ENCODE measurements at places on chromosomes 7 and 10. TPM values are rescaled to one million over a fixed set of nuclear protein-coding genes. Genes with fewer than 3 reads are reported as not detected.

TIMM23B gene
- polyA plus RNA-seq = 7.2 TPM

PTN gene
- polyA plus RNA-seq = 3.1 TPM

LRRC17 gene
- 0.12 TPM for polyA plus RNA-seq

RADIL gene
- polyA plus RNA-seq = 0.17 TPM

SPDYE2 gene
- polyA plus RNA-seq = not detected

DCLRE1A gene
- polyA plus RNA-seq = 3.0 TPM

DPYSL4 gene
- polyA plus RNA-seq = 6.6 TPM

COL1A2 gene
- 0.60 TPM for polyA plus RNA-seq

PLEKHS1 gene
- not detected for polyA plus RNA-seq

- no peak for DNase-seq
Observed at GRCh38 chr7:132275416-132276233, 300.6 kb downstream of the PLXNA4 start.

DNA sequence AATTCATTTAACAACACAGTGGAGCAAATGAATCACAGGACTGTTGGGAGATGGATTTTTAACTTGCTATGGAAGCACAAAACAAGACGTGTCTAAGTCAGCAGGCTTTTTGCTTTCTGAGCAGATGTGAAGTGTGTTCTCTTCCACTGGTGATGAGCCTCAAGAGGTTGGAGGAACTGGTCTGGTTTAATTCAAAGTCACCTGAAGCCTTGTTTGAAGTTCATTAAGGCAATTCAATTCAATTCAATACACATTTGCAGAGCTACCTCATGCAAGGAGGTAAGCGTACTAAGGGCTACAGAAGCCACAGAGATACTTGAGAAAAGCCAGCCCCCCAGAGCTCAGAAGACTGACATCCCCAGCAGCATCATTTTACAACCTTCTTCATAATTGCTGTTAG, 68.4 kb upstream of the PALS2 start:
- no peak for DNase-seq

GRCh38 chr7:157228864-157229422, 90.2 kb downstream of the UBE3C start:
- DNase-seq = no peak

GRCh38 chr10:91702620-91703019, 69.7 kb upstream of the PPP1R3C start:
- DNase-seq = no peak

- DNase-seq = no peak
Observed at GRCh38 chr10:16915300-16915699, 98.1 kb upstream of the RSU1 start.

GRCh38 chr10:63788152-63788821, 267.1 kb downstream of the REEP3 start:
- DNase-seq = no peak

DNA sequence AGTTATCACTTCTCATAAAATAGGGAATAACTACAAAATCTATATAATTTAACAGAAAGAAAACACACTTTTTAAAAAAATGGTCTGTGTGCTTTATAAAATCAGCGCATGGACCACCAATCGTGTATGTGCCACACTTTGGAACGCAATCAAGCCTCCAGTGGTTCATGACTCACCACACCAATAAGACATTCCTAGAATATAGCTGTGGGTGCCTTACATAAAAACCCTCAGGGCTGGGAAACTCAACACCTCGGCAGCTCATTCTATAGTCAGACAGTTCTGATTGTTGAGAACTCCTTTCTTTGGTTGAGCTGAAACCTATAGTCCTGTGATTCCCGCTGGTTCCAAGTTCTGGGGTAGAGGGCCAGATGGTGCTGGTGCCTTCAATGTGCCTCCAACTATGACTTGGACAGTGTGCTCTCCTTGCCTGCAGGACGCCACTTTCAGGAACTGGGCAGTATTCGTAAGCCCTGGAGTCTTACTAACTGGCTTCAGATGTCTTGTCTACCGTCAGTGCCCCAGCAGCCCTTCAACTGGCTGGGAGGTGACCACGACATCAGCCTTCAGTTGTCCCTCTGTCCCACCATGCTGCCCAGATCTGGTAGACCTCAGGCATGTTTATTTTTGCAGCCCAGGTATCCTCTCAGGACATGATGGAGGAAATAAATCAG, 135.7 kb upstream of the GDF10 start:
- peak; percentile 81 for DNase-seq

- no peak for DNase-seq
Observed at GRCh38 chr10:121525251-121526134, 72.8 kb downstream of the FGFR2 start.

GRCh38 chr10:47061776-47062175, 150.5 kb downstream of the PTPN20 start:
- no peak for DNase-seq

- DNase-seq = no peak
Observed at GRCh38 chr10:58014436-58014835, 253.3 kb downstream of the IPMK start.

DNA sequence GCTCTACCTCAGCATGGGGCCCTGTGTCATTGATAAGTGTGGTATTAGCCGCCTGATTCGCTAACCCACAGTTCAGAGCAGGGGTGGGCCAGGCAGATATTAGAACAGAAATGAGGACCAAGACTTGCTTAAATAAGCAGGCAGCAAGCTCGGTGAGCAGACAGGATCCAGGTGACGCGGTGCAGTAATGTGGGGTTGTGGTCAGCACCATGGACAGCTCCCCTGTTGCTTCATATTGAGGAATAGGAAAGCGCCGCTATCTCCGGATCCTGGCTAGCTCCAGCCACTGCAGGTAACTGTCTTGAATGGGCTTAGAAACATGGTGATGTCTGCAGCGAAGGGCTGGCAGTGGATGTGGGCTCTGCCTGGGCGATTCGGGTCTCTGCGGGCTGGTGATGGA, 51.3 kb upstream of the GPR26 start:
- peak; percentile 52 for DNase-seq

DNA sequence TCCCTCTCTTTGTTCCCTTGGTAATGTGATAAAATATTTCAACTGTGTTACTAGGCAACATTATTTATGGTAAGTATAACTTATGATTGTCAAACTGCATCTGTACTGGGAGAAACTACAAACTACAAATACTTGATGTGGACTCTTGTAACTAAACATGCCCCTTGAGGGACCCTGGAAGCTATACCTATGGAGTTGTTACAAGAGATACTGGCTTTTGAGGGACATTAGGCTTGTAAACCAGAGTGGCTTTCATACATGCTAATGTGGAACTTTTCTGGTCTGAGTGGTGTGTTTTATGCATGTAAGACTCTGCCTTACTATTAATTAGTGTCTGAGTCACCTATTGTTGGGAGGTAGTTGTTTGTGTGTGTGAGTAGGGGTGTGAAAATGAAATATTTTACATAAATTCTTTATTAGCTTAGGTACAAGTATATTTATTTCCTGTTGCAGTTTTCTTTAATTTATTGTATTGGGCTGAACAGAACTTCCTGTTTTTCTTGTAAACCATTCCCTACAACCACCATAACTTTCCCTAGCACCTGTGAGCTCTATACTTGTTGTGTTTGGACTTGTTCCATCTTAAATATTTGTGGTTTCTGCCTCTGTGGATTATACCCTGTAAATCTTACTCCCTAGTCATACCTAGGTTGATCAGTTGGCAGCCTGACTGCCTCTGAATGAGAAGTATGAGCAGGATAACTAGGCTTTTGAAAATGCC, 49.8 kb downstream of the STK31 start:
- peak; percentile 85 for DNase-seq

- peak; percentile 24 for DNase-seq
Observed at GRCh38 chr10:9254353-9254752, 1199.9 kb downstream of the GATA3 start.

- no peak for DNase-seq
Observed at GRCh38 chr10:32266979-32267378, 80.0 kb downstream of the EPC1 start.

- peak; percentile 91 for DNase-seq
Observed at GRCh38 chr10:34528320-34528719, 286.8 kb downstream of the PARD3 start.

DNA sequence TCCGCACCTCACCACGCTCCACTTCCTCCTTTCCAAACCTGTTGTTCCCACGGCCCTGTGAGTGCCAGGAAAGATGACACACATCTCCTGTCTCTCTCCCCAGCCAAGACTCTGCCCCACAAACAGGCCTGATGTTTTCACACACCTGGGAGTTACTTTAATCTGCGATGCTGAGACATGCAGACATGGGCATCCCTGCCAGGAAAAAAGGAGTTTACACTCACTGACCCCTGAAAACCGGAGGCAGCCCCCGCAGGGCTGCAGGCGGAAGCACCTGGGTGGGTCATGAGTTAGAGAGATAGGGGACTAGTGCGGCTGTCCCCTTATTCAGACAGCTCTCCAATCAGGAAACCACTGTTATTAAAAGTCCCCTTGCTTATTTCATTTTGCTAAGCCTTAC, 106.4 kb upstream of the CARD11 start:
- DNase-seq = peak; percentile 4

GRCh38 chr10:129078746-129079145, 388.3 kb upstream of the MGMT start:
- DNase-seq = no peak

DNA sequence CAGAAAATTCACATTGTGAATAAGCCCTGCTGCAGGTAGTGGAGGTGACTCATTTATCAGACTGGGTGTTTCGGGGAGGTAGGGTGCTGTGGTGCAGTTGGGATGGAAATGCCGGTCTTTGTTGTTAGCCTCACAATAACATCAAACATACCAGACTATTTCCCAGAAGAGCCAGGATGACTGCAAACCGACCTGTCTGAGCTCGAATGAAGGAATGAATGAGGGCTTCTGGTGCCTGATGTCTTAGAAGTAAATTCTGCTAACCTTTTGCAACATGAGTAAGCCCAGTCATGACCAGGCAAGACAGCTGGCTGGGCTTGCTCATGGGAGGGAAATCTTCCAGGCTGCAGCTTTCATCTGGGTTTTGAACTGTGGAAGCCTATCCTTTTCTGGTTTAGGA, 2.4 kb upstream of the VDAC2 start:
- peak; percentile 98 for DNase-seq

DNA sequence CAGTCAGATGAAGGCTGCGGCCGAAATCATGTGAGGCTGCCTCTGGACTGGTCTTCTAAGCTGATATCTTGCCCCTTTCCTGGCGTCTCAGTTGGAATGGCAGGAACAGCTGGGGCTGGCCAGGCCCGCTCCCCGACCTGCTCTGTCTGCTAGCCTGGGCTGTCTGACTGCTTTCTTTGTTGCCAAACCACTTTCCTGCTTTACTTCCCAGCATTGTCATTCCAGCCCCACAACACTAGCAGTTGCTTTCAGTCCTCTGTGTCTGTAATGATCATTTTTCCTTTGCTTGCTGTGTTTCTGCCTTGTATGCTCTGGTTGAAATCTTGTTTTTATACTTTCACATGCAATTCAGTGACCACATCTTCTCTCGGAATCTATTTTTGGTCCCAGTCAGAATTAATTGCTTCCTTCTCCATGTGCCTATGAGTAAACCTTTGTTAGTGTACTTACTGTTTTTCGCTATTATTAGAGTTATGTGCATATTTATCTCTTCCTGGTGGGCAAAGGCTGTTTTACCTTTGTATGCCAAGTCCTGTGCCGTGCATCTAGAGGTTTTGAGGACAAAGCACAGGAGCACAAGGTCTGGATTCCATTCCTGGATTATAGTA, 21.6 kb downstream of the PRPF18 start:
- no peak for DNase-seq

DNA sequence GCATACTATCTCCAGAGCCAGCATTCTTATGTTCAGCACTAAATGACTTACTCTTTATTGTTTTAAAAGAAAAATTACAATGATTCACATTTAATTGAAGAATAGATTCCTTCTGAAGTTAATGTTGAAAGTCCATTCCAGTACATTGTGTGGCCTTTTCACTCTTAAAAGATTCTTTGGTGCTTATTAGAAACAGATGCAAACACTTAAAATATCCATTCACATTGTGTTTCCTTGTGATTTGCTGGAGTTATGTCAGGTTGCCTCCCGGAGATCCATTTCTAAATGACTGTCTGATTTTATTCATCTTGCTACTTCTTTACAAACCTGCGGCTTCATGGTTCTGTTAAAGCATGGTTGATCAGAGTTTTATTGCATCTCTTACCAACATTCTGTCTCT, 152.8 kb downstream of the FOXP2 start:
- no peak for DNase-seq

DNA sequence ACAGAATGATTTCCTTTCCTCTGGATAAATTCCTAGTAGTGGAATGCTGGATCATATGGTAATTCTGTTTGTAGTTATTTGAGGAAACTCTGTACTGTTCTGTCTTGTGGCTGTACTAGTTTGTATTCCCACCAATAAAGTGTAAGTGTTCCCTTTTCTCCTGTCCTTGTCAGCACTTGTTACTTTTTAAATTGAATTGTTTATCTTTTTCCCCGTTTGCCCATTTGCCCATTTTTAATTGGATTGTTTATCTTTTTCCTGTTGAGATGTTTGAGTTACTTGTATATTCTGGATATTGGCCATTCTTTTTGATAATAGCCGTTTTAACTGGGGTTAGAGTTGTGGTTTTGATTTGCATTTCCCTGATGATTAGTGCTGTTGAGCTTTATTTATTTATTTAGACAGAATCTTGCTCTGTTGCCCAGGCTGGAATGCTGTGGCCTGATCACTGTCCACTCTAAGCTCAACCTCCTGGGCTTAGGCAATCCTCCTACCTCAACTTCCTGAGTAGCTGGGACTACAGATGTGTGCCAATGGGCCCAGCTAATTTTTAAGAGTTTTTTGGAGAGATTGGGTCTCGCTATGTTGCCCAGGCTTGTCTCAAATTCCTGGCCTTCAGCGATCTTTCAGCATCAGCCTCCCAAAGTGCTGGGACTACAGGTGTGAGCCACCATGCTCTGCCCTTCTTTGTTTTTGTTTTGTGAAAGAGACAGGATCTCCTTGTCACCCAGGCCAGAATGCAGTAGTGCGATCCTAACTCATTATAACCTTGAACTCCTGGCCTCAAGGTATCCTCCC, 23.0 kb downstream of the BMPR1A start:
- DNase-seq = no peak

DNA sequence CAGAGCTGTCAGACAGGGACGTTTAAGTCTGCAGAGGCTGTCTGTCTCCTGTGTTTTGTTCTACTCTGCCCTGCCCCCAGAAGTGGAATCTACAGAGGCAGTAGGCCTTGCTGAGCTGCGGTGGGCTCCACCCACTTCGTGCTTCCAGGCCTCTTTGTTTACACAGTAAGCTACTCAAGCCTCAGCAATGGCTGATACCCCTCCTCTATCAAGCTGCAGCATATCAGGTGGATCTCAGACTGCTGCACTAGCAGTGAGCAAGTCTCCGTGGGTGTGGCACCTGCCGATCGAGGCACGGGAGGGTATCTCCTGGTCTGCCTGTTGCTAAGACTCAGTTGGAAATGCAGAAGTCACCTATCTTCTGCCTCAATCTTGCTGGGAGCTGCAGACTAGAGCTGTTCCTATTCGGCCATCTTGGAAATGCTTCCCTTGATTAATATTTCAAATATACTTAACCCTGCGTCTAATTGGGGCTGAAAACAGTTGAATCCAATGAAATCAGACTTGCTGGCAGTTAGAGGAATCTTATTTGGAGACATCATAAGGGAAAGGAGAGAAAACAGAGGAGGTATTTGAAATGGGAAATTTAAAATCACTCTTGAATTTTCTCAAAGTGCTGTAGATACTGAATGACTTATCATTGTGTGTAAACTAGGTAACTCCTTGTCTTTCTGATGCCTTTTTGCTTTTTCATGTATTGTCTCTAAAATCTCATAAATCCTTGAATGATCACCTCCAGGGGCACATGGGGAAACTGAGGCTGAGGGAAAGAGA, 13.8 kb upstream of the CYP3A5 start:
- no peak for DNase-seq

- DNase-seq = no peak
Observed at GRCh38 chr7:97025983-97026714, 1.5 kb upstream of the DLX5 start.

GRCh38 chr7:127239814-127240213, 12.9 kb downstream of the GRM8 start:
- DNase-seq = no peak

GRCh38 chr10:132517951-132518521, 19.6 kb upstream of the INPP5A start:
- DNase-seq = no peak
